ENCODE measurements at places on chromosomes 12 and 14. TPM values are rescaled to one million over a fixed set of nuclear protein-coding genes. Genes with fewer than 3 reads are reported as not detected.

The RD3L gene
- not detected for total RNA-seq

The TEAD4 gene
- 1.6 TPM for total RNA-seq

The ZNF605 gene
- total RNA-seq: 6.6 TPM

The ESRRB gene
- total RNA-seq: 0.05 TPM

The ANKLE2 gene
- 16.9 TPM for total RNA-seq

The KRT73 gene
- total RNA-seq: not detected

The PLEKHD1 gene
- total RNA-seq: not detected

The CD163 gene
- total RNA-seq: 52.2 TPM

The PTPRQ gene
- total RNA-seq: 0.30 TPM

The P2RX7 gene
- 3.5 TPM for total RNA-seq

The OR6C2 gene
- total RNA-seq: not detected

The OR4L1 gene
- not detected for total RNA-seq

The LRTM2 gene
- not detected for total RNA-seq

The SSPN gene
- 0.58 TPM for total RNA-seq

The DERA gene
- total RNA-seq: 38.4 TPM

The NUAK1 gene
- 3.4 TPM for total RNA-seq

The CDC42BPB gene
- total RNA-seq: 45.0 TPM

The TRHDE gene
- total RNA-seq: 1.2 TPM

The BORCS5 gene
- 8.3 TPM for total RNA-seq

The ENDOU gene
- not detected for total RNA-seq

The GUCY2C gene
- not detected for total RNA-seq

The TEX22 gene
- 1.3 TPM for total RNA-seq

The COX6A1 gene
- 300 TPM for total RNA-seq

The BCL2L14 gene
- not detected for total RNA-seq

The AMIGO2 gene
- total RNA-seq: 1.5 TPM

The PPTC7 gene
- total RNA-seq: 12.7 TPM

The FAM222A gene
- total RNA-seq: 1.8 TPM

The SCARB1 gene
- 170 TPM for total RNA-seq

The RIPK3 gene
- total RNA-seq: 0.68 TPM
